ENCODE measurements at places on chromosomes 12 and 14.

DNA sequence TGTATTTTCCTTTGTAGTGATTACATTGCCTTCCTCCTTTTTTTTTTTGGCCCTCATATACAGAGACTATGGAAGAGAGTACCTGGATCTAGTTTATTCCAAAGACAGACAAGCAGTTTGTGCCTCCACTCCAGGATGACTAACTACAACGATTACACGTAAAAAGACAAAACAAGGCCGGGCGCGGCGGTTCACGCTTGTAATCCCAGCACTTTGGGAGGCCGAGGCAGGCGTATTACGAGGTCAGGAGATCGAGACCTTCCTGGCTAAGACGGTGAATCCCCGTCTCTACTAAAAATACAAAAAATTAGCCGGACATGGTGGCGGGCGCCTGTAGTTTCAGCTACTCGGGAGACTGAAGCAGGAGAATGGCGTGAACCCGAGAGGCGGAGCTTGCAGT is 2.2 kb downstream of the CERS5 start:
- DNase-seq, result no peak

DNA sequence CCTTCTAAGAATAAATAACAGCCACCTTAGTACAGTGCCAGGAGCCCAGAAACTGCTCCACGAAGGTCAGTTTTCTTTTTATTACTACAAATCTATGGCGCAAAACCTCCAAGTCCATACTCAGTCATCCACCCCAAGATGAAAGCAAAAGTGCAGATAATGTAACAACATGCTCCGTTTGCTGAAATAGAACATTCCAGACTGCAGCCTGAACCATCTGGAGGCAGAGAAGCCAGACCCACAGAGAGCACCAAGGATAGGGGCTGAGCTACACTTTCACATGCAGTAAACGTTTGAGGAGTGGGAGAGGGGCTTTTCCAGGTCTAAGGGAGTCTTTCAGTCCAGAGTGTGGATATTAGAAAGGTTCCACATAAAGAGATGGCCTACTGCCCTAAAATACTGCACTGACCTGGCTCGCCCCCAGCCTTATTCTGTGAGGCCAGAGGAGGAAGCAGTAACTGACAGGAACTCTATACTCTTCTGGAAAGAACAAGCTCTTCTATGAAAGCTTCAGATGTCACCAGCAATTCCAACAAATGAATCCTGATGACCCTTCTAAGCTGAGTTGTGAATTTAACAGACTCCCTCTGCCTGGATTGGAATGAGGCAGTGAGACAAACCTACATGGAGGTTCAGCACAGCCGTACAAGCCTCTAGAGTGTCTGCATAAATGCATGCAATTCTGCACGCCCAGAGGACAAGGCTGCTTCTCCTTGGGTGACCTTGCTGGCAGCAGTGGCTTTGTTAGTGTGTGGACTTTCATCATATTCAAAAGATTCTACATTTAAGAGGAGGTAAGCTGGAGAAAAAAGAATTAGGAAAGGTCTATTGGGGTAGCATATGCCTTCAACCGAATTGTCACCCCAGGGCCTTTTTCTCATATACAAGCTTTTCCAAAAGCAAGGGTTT is 153.9 kb upstream of the EGLN3 start:
- no peak for DNase-seq

GRCh38 chr12:18428416-18428815 is 167.1 kb downstream of the PIK3C2G start:
- no peak for DNase-seq

DNA sequence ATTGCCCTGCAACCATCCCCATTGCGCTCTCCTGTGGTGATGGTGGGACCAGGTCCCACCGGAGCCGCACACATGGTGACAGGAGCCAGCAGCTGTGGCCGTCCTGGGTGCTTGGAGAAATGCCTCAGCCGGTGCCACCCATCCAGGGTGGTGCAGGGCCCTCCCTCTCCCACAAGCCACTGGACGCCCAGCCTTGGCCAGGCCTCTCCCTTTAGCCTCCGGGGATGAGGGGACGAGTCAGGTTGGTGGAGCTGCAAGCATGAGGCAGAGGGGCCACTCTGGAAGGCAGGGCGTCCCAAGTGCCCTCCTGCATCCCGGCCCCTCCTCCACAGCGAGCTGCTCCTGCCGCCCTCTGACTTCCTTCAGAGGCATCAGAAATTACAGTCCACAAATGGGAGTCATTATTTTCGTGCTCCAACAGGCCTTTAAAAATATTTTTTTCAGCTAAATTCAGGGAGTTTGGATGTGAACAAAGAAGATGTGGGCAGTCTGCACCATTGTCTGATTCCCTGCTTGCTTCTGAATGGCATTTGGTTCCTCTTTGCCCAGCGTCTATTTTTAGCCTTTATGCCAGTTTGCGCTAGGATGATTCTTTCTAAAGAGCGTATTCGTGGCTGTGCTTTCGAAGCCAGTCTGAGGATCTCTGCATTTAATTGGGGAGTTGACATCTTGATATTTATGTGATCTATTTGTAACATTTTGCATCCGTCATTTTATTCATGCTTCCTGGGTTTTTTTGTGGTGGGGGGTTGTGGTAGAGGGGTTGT is 189.4 kb downstream of the ADGRD1 start:
- no peak for DNase-seq

GRCh38 chr12:124555168-124556073 is 12.0 kb downstream of the NCOR2 start:
- no peak for DNase-seq

- no peak for DNase-seq
Observed at GRCh38 chr14:101499080-101499479, 62.2 kb upstream of the DIO3 start.

- DNase-seq, result no peak
Observed at GRCh38 chr12:7387289-7387688, 56.7 kb downstream of the CD163L1 start.

DNA sequence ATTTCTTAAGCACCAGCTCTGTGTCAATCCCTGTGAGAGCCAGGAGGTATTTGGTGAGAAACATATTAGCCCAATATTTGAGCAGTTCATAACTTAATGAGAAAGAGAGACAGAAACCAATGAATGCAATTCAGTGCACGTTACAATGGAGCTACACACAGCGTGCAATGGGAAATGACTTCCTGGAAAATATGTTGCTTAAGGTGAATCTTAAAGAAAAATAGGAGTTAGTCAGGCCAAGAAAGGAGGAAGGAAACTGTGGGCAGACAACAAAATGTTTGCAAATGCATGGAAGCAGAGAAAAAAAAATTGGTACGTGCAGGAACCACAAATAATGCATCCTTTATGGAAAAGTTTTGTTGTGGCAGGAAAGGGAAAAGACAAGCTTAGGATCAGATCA is 481.7 kb downstream of the BCAT1 start:
- no peak for DNase-seq

GRCh38 chr12:43722621-43723020 is 36.0 kb downstream of the PUS7L start:
- no peak for DNase-seq

- DNase-seq, result no peak
Observed at GRCh38 chr14:42140831-42141279, 534.2 kb downstream of the LRFN5 start.

GRCh38 chr12:68622250-68622649 is 11.6 kb downstream of the RAP1B start:
- no peak for DNase-seq

DNA sequence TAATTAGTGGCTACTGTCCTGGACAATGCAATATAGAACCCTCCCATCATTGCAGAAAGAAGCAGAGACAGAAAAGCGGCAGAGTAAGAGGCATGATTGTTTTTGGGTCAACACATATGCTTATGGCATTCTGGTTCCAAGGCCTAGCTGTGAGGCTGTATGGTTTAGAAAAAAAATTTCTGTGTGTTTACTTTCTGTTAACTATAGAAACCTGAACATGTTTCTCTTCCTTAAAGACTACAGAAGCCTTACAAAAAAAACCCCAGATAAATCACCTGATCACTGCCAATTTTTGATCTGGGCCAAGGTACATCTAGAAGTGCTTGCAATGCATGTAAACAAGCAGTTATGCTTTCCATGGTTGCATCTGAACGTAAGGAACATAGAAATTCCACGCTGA is 100.0 kb upstream of the HECTD1 start:
- DNase-seq, result no peak

- DNase-seq, result no peak
Observed at GRCh38 chr14:65101631-65102440, 481 bp downstream of the MAX start.

DNA sequence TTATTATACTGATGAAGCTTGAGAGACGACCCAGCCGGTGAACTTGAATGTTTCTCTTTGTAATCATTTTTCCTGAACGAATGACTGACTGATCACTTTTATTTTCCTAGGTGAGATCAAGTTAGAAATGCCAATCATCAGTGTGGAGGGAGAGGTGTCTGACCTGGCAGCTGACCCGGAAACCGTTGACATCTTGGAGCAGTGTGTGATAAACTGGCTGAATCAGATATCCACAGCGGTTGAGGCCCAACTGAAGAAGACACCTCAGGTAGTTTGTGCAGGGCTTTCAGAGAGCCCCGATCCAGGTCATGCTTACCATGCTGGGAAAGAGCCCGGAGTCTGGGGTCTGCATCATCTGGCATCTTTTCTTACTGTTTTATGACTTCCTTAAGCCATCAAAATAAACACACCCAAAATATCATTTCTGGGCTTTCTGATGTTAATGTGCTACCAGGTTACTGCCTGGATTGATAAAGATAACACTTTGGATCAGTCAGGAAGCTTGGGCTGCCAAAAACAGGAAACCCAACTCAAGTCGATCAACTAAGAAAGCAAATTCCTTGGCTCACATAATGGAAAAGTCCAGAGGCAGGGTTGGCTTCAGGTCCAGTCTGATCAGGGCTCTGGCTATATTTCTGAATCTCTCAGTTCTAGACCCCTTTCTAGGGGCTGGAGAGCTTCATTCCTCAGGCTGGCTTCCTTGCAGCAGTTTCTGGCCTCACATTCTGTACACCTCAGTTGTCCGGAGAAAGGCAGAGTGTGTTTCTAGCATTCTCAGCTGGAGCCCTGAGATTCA is 21.1 kb downstream of the DNAH10 start:
- no peak for DNase-seq

- DNase-seq, result peak; percentile 18
Observed at GRCh38 chr12:124032265-124032886, 59.4 kb downstream of the ZNF664 start.

- DNase-seq, result no peak
Observed at GRCh38 chr12:77189901-77190416, 124.6 kb upstream of the E2F7 start.

DNA sequence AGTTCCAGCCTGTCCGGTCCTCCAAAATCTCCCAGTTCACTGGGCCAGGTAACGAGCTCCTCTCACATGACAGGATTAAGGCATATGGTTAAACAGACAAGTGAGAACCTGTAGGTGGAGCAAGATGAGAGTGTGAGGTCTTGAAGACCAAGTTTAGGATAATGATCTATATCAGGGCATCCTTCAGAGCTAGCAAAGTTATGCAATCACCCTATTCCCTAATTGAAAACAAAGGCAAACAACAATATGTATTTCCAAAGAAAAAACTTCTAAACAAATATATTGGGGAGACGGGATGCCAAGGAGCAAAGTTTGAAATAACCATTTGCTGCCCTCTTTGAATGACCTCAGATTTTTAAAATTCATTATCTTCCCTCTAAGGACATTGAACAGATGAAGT is 571.2 kb downstream of the BCL11B start:
- DNase-seq, result no peak

DNA sequence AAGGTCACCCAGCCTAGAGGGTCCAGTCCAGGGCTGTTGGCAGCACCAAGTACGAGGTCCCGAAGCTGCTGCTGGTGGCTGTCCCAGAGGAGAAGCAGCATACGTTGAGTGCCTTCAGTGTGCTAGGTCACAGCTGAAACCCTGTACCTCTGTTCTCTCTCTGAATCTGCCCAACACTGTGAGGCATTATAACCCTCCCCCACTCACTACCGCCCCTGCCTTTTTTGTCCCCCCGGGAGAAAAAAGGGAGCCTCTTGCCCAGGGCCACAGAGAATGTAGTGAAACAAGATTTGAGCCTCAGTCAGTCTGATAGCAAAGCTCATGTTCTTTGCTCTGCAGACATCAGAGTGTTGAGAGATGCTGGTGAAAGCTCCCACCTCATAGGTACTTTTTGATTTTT is 53.4 kb downstream of the PPP2R5C start:
- no peak for DNase-seq

DNA sequence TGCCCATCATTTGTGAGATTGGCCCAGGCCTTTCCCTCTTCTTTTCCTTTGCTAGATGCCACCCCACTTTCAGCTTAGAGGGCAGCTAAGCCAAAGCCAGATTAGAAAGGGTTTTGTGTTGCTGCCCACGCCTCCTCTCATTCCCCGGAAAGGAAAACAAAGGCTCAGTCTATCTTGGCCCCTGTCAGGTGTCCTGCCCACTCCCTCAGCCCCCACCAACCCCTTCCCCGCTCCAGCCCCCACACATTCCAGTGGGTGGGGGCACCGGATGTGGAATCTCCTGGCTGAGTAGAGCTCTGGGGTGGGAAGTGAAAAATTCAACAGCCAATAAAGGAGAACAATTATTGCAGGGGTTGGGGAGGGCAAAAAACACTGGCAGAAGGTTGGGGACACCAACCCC is 2.2 kb downstream of the BLOC1S1 start:
- DNase-seq, result no peak

DNA sequence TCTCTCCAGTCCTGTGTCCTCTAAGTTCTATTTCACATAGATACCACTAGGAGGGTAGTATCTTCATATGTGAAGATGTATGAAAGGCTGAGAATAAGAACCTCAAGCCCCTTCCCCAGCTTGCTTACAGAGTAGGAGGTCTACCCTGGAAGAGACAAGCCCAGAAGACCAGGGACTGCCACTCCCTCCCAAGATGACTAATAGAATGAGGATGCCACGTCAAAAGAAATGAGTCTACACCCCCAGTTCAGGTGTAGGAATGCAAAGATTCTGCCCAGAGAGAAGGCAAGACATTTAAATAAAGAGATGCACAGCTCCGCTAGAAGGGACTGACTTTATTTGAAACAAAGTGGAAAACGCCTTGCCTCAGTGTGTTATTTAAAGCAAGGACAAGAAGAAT is 1006.0 kb upstream of the USP15 start:
- no peak for DNase-seq

DNA sequence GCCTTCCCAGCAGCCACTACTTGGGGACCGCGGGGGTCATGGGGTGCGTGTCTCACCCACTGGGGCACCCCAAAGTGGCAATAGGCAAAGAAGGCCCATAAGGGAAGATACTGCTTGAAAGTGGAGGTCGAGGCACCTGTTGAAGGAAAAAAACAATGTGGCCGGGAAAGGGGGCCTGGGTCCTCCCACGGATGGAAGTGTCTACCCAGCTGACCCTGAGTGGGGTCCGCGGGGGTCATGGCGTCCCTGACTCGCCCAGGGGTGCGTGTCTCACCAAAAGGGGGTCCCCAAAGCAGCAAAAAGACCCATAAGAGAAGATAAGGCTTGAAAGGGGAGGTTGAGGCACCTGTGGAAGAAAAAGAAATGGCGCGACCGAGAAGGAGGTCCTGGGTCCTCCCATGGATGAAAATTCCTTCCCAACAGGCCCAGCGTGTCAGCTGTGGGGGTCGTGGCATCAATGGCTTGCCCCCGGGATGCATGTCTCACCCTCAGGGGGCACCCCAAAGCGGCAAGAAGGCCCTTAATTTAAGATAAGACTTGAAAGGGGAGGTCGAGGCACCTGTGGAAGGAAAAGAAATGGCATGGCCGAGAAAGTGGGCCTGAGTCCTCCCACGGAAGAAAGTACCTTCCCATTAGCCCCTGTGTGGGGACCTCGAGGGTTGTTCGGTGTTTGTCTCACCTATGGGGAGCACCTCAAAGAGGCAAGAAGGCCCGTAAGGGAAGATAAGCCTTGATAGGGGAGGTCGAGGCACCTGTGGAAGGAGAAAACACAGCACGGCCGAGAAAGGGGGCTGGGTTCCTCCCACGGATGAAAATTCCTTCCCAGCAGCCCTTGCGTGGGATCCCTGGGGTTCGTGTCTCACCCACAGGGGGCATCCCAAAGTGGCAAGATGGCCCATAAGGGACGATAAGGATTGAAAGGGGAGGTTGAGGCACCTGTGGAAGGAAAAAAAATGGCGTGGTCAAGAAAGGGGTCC is 266.0 kb downstream of the ALG10 start:
- DNase-seq, result no peak
